ENCODE measurements at places on chromosomes 11 and 22.

DNA sequence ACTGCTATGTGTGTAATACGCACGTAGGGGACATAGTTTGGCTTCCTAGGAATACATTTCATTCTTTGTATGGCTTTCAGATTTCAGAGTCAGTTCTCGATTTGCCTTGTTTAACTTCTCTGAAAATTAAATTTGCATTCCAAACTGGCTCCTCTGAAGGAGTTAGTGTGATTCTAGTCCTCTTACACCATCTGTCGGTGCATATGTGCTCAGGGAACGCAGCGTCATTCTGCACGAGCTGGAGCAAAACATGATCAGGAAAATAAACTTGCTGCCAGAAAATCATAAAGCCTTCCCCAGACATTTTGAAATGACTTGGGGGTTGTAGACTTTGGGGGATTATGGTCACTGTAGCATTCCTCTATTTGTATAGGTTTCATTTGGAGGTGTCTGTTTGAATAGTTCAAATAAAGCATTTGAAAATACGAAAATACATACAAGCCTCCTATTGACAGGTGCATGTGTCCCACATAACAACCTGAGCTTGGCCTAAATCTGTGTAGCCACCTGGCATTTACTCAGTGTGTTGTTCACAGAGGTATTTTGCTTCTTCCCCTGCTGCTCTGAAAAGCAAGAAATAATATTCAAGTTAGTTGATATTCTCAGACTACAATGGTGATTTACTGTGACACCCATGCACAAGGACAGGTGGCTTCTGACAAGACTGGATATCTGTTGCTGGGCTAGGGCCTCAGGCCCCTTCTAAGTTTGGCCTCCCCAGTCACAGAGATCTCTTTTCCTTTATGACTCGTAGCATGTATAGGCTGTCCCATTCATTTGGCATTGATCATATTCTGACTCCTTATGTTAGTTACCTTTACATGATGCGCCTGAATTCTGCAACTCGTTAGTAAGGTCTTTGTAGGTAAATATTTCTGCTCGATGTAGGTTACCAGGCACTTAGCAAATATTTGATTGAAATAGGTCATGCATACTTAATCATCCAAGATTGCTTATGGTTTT, 81.6 kb upstream of the SORL1-AS1 start:
- DNase-seq, result peak; percentile 10

- no peak for DNase-seq
Observed at GRCh38 chr22:36986242-36986821, 32.9 kb downstream of the TST start.

DNA sequence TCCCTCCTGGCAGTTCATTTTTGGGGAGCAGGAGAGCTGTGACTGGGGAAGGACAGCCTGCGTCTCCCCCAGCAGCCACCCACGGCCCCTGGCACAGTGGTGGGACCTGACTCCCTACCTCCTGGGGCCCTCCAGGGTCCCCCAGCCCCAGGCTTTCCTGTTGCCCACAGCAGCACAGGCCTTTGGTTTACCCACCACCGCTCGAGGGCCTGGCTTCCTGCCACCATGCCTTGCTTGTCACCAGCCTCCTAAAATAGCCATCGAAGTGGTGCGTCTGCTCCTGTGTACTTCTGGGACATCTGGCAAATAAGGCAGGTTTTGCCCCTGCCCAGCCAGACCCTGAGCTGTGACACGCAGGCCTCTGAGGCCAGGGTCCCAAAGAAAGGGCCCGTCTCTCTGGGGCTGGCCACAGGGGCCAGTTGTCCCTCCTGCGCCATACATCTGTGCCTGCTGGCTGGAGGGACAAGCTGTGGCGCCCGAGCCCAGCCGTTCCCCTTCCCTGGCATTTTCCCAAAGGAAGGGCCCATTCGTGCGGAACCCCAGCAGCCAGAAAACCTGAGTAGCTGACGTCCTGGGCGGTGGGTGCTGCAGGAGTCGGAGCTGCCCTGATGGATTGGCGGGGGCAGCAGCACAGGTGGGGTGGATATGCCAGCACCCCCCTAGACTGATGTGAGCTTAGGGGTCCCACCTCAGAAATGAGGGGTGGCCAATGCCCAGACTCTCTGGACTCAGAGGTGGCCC, 14.6 kb downstream of the PHLDA2 start:
- no peak for DNase-seq

DNA sequence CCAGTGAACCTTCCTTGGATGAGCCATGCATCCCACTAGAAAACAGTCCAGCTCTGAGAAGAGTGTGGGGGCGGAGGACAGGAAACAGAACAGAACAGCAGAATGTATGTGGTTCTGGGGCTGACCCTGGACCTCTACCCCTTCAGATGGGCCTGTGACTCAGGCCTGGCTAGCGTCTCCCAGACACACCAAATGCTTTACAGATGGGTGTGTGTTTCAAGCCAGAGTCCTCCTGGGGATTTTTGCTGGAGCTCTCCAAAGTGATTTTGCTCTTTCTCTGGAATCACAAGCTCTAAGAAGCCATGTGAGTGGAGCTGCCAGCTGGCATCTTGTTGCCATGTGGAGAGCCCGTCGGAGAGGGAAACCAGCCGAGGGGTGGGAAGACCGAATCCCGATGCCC, 13.2 kb upstream of the C1QTNF4 start:
- peak; percentile 90 for DNase-seq

GRCh38 chr22:49462795-49463194, 364.9 kb downstream of the BRD1 start:
- DNase-seq, result no peak

- peak; percentile 66 for DNase-seq
Observed at GRCh38 chr11:74255741-74256375, 55.6 kb downstream of the P4HA3 start.
